Vagina (tissue), 2 donors: ENCODE measurements at places on chromosomes 1 and 21.

DNA sequence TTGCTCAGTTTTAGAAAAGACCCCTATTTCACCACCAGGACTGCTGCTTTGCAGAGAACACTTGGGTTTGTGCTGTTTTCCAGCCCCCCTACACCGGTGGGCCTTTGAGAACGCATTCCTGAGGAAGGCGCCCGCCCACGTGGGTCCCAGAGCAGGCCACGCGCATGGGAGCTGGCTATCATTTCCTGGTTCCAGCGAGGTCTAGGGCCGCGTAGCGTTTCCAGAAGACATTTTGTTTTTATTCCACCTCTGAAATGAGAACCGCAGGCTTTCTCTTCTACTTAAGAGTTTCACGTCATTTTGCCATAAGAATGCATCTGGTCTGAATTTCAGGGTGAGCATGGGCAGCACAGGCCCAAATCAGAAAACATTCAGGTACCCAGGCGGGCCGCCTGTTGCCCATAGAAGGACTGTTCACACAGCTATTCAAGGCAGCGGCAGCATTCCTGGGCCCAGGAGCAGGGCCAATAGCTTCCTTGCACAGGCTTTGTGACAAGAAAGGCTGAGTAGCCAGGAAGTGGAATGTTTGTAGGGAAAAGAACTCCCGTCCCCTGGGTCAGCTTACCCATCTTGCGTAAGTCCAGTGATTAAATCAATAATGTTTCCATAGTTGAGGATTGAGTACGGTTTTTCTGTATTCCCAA lies 1.4 kb upstream of the KLHL21 start:
- no peak for DNase-seq

GRCh38 chr1:165575468-165576099 lies 31.8 kb downstream of the LRRC52 start:
- no peak for DNase-seq

GRCh38 chr1:40928699-40929098 lies 50.8 kb upstream of the CTPS1 start:
- no peak for DNase-seq

DNA sequence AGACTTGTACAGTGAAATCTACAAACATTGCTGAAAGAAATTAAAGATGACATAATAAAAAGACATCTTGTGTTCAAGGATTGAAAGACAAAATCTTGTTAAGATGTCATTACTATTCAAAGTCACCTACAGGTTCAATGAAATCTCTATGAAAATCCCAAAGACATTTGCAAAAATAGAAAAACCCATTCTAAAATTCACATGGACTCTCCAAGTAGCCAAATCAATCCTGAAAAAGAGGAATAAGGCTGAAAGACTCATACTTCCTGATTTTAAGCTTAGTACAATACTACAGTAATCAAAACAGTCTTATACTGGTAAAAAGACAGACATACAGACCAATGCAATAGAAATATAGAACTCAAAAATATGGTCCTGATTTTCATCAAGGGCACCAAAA lies 78.6 kb downstream of the PCSK9 start:
- no peak for DNase-seq

DNA sequence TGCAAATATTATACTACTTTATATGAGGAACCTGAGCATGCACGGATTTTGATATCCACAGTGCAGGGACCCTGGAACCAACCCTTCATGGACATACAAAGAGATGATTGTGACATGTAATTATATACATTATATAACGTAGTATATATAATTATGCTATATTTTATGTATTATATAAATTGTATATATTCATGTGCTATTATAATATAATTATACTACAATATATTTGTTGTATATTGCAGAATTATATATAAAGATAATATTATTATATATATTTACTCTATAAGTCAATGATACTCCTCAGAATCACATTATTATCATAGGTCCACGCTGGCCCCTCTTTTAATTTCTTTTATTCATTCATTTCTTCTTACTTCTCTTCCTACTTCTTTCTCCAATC lies 70.9 kb downstream of the TNFSF18 start:
- no peak for DNase-seq

DNA sequence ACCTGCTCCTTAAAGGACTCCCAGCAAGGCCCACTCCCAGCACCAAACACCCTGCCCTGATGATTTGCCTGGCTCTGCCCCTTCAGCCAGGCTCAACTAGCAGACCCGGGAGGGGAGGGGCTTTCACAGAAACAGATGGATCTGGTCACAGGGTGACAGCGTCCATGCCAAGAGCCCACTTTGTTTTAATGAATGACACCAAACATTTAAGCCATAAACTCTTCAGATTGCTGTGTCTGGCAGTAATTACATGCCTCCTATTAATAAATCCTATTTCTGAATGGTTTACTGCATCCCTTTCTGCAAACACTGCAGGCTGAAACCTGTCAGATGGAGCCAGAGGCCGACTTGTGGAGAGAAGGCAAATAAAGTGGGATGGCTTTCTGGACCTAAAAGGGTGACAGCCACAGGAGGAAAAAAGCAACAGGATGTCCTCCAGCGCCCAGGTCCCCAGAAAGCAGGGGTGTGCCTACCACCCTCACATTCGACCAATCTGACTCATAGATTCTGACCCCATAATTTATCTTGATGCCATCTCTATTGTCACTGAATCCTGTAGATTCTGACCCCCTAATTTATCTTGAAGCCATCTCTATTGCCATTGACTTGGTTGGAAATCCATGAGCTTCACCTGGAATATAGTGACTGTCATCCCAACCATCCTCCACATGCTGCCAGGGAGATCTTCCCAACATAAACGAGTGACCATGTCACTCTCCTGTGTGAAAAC lies 200.9 kb downstream of the PLPP3 start:
- no peak for DNase-seq
